ENCODE measurements at places on chromosomes 1 and 21. TPM values are rescaled to one million over a fixed set of nuclear protein-coding genes. Genes with fewer than 3 reads are reported as not detected.

LCE3E gene
- not detected for total RNA-seq

G0S2 gene
- total RNA-seq, result not detected

ZNF326 gene
- 22.5 TPM for total RNA-seq

SIM2 gene
- not detected for total RNA-seq

LENEP gene
- 1.0 TPM for total RNA-seq

PPM1J gene
- total RNA-seq, result 0.15 TPM

TGFB2 gene
- total RNA-seq, result 2.9 TPM

SPRR2F gene
- not detected for total RNA-seq

ADAM30 gene
- total RNA-seq, result not detected

LRRC53 gene
- total RNA-seq, result not detected

ASCL5 gene
- not detected for total RNA-seq

CD2 gene
- not detected for total RNA-seq

ACTN2 gene
- total RNA-seq, result 0.34 TPM

ALX3 gene
- not detected for total RNA-seq

All from melanocyte of skin (primary cell).